ENCODE measurements at places on chromosomes 6 and 20.

- DNase-seq, result no peak
Observed at GRCh38 chr6:145544514-145544913, 190.8 kb downstream of the EPM2A start.

- DNase-seq, result no peak
Observed at GRCh38 chr6:24660105-24660504, 6.6 kb downstream of the TDP2 start.

DNA sequence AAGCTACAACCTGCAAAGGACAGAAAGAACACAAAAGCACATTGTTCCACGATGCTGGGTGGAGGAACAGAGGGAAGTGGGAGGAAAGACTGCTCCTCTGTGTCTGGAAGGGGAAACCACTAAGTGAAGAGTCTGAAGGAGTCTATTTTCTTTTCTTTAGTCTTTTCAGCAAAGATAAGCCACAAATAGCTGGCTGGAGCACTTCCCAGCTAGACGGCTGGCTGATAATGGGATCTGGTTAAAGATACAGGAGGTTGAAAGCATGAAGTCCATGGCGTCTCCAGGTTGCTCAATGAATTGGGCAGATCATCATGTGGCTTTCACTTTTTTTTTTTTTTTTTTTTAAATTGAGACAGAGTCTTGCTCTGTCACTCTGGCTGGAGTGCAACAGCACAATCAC, 154.0 kb upstream of the KCNG1 start:
- DNase-seq, result no peak

- DNase-seq, result no peak
Observed at GRCh38 chr6:136823128-136823660, 802 bp downstream of the PEX7 start.

GRCh38 chr20:38609815-38610214, 8.2 kb downstream of the ARHGAP40 start:
- DNase-seq, result no peak
